A172 (cell line): ENCODE measurements at places on chromosomes 6 and 20.

DNA sequence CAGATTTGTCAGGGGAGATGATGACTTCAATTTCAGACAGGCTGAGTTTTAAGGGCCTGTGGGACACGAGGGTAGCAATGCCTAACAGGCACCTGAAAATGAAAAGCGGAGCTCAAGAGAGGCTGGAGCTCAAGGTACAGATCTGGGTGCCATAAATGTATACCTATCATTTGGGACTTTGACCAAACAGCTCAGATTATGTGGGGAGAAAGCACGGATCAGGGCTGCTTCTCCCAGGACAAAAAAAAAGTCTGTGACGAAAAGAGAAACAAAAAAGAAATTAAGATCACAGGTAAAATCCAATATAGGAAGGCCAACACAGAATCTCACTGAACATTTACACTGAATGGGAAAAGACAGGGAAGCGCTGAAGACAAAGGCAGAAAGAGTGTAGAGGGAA is 1.9 kb downstream of the PRELID3B start:
- DNase-seq = no peak

- DNase-seq = no peak
These were observed 90.2 kb upstream of the TOX2 start for GRCh38 chr20:43824309-43825050.

GRCh38 chr6:151317103-151317994 is 74.0 kb downstream of the ZBTB2 start:
- peak; percentile 24 for DNase-seq

GRCh38 chr6:83920017-83920416 is 60.5 kb downstream of the CYB5R4 start:
- no peak for DNase-seq

- no peak for DNase-seq
These were observed 309.2 kb downstream of the CDH4 start for GRCh38 chr20:61561111-61561830.

DNA sequence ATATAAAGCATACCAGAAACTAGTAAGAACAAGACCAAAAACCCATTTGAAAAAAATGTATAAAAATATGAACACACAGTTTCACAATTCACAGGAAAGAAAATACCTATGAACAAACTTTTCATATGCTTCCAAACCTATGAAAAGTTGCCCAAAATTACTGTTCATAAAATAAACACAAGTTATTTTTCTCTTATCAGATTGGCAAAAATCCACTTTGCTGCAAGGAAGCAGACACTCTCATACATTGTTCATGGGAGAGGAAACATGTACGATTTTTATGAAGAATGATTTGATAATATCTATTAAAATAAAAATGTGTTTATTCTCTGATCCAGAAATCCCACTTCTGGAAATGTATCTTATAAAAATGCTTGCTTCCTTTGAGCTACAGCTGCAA is 40.0 kb upstream of the OCSTAMP start:
- no peak for DNase-seq

DNA sequence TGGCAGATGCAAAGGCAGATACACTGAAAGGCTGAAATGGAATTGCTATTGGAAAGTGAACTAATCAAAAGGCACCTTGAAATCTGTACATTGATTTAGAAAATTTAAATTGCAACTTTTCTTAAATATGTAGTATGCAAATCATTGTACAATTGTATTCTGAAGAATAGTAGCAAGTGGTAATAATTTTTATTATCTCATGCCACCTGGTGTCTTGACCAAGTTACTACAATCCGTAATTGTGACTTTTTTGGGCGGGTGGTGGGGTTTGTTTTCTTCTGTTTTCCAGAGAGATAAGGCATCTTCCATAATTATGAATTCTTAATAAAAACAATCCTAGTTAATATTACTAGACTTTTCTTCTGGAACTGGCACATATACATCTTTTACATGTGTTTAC is 12.5 kb upstream of the BCKDHB start:
- DNase-seq = peak; percentile 7

- no peak for DNase-seq
These were observed 200.5 kb downstream of the PLCB4 start for GRCh38 chr20:9269280-9269971.

DNA sequence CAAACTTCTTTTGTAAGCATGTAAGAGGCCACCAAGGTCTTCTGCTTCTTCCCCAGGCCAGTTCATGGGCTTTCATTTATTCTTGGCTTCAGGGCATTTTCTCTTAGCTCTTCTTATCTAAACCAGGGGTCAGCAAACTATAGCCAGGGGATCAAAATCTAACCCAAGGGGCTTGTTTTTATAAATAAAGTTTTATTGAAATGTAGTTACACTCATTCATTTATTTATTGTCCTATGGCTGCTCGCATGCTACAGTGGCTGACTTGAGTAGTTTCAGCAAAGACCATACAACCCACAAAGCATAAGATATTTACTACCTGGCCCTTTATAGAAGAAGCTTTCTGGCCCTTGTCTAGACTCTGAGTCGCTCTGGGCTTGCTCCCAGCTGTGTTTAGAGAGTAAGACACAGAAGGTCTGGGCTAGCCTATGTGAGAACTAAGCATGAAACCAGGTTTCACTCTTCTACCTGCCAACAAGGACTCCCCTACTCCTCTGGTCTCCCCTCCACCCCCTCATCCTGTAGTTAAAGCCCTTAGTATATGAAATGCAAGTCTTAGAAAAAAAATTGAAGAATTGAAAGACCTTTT is 43.2 kb downstream of the KHDC1L start:
- no peak for DNase-seq

GRCh38 chr6:43679057-43679456 is 8.5 kb downstream of the MRPS18A start:
- DNase-seq = no peak

DNA sequence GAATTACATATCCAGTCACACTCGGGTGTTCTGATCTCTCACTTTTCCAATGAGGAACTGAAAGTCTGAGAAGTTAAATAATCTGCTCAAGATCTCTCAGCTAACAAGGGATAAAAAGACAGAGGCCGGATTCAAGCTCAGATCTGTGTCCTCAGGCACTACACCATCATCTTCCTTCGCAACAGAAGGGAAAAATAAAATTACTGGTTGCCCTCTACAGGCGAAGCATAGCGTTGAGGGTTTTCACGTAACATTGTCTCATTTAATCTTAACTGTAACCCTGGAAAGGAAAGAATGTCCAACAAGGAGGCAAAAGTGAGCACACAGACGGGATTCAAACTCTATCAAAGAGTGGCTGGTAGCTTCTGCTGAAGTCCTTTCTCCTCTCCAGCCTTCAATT is 67.8 kb upstream of the ANKEF1 start:
- DNase-seq = peak; percentile 38

- peak; percentile 69 for DNase-seq
These were observed 29.2 kb upstream of the SDCBP2 start for GRCh38 chr20:1357921-1358671.

DNA sequence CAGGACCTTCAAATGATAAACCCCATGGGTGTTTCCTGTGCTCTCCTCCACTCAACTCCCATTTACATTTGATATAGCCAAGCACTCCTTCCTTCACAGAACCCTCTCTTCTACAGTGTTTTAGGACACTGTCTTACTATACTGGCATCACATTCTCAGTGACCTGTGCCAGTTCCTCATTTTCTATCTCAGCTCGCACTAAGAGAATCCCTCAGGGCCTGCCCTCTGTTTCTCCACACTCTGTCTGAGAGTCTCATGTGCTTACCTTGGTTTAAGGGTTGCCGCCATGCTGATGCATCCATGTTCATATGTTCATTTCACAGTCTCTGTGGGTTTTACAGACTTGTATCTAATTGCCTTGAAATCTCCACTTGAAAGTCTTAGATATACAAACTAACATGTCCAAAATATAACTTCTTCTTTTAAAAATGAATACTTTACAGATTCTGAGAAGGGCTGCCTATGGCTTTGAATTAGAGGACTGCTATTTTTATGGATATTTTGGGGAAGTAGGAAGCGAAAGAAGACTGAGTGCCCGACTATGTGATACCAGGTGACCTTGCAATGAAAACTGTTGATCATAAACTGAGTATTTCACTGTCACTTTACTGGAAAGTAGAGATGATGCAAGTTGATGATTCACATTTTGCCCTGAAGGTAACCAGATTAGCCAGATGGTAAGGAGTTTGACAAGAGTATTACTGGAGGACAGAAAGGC is 153.1 kb upstream of the SIM1 start:
- DNase-seq = peak; percentile 14

- no peak for DNase-seq
These were observed 9.2 kb downstream of the GUCA1B start for GRCh38 chr6:42185597-42185996.

DNA sequence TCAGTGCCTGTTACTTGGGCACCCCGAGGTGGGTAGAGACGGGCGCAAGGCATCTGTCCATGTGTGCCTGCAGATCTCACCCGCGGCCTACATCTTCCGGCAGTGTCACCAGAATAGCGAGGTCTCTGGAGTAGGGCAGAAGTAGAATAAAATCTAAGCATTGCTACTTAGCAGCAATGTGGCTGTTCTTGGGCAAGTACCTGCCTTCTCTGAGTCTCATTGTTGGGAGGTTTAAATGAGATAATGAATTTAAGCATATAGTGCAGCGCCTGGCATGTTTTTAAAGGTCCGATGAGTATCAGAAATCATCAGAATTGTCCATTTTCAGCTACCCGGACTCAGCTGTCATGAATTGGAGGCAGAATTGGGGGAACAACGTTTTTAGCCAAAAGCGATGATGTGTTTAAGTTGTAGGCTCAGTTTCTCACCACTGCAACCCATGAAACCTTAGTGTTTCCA is 800 bp downstream of the ABCC10 start:
- DNase-seq = no peak

DNA sequence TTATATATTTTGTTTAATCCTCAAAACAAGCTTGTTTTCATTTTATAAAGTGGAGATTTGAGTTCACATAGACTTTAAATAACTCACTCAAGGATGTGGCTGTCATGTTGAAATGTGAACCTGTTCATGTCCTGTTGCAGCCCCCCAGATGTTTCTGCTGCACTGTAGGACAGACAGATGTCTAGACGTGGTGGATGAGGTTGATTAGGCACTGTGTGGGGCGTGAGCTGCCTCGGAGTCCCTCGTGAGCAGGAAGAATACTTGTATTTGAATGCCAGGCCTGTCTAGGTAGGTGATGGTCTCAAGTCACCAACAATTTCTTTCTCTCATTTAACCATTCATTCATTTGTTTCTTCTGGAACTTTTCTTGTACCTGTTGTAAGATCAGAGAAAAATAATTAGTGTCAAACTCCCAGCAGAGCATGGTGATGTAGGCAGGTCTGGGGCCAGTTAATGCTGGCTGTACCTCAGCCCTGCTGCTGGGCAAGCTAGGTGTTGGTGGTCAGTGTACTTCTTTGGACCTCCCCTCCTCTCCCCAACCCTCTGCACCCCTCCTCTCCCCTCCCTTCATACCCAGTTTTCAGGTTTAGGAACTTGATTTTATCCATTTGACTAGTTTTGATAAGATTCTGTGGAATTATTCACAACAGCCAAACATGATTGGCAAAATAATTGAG is 34.0 kb downstream of the AFDN start:
- no peak for DNase-seq

DNA sequence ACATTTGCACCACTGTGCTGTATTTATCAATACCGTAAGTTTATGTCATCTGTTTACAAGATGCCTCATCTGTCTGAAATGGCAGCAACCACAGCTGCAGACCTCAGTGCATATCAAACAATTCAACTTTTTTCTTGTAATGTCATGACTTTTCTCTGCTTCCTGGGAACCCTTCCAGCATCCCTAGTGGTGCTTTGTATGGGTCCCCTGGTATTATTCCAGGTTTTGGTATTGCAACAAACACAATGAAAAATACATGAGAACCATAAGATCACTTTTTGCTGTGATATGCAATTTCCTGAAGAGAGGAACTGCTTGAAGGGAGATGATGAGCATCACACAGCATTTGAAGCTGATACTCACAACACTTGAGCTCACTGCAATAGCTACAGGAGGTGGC is 12.0 kb upstream of the TXNDC5 start:
- no peak for DNase-seq

DNA sequence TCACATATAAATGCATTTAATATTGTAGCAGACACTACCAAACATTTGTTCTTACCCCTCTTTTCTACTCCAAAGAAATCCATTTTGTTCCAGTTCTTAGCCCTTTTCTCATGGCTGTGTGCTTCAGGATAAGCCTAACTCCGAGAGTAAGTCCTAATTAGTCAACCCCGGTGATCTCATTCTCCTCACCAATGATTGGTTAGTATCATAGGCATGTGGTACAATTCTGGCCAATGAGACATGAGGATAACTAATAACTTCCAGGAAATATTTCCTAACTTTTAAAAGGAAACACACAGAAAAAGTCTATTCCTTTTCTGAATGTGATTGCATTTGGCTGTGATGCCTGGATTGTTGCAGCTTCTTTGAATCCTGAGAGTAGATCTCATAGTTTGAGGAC is 116.0 kb downstream of the GPR63 start:
- DNase-seq = peak; percentile 1
